ENCODE measurements at places on chromosomes 6 and 20.

- no peak for DNase-seq
Measured at GRCh38 chr6:108904741-108905140, 56.5 kb downstream of the ARMC2 start.

DNA sequence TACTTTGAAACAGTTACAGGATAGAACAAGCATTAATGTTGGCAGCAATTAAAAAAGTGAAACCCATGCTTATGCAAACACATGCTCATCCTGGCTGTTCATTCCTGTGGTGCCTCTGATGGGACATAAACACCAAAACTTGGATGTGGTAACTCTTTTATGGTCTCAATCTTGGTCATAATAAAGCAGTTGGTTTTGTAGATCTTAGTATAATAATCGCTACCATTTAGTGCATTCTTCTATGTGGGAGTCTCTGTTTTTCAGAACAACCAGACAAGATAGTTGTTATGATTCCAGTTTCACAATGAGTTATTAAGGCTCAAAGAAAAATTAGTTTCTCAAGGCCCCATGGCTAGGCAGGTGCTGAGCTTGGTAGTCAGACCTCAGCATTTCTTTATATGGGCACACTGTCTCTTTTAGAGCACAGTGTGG, 184.0 kb downstream of the UTRN start:
- no peak for DNase-seq

- DNase-seq: no peak
Measured at GRCh38 chr6:113719545-113719944, 137.6 kb upstream of the MARCKS start.

DNA sequence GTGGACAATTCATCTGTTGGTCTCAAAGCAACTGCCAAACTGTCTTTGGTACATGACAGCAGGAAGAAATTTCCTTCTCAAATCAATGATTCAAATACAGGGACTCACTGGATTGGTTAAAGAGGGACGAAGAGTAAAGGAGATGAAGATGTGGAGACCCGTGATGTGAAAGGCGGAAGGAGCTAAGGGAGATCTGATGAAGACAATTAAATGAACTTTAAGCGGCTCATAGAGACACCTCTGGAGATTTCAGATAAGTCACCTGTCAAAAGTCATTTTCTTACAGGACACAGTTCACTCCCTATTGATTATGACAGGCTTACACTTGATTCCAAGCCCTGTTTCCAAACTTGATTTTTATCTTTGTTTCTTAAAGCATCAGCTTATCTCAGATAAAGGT, 466.3 kb downstream of the DOK5 start:
- DNase-seq: no peak

DNA sequence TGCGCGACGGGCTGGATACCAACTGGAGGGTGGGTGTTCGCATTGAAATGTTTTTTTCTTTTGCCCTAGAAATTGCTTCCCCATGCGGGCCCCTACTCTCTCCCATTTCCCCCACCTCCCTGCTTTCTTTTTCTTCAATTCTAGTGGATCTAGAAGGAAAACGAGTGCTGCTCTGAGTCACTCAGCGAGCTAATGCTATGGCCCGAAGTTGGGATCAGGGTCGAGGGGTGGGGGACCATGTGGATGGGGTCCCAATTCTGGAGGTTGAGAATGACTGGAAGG, 71.5 kb downstream of the SOX4 start:
- DNase-seq: no peak

GRCh38 chr6:108801366-108801765, 46.9 kb upstream of the ARMC2 start:
- no peak for DNase-seq

GRCh38 chr6:15510536-15511247, 152.1 kb downstream of the DTNBP1 start:
- no peak for DNase-seq

GRCh38 chr20:36548006-36548315, 6.6 kb downstream of the MYL9 start:
- no peak for DNase-seq

DNA sequence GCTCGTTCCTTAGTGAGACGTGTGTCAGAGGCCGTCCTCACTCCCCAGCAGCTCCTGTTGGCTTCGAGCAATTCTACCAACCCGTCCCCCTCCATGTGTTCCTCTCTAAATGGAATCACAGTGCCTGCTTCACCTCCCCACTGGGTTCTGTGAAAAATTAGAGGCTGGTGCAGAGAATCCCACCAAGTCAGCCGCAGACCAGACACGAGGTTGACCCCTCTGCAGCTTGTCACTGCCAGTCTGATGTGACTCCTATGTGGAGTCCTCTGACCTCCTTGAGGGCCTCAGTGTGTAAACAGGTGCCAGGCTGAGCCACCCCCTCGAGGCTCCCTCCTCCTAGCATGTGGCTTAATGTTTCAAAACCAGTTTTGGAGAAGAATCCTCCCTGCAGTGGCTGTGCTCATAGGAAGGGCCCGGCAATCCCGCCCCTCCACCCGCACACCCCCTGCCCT, 12.6 kb upstream of the IRF4 start:
- no peak for DNase-seq

DNA sequence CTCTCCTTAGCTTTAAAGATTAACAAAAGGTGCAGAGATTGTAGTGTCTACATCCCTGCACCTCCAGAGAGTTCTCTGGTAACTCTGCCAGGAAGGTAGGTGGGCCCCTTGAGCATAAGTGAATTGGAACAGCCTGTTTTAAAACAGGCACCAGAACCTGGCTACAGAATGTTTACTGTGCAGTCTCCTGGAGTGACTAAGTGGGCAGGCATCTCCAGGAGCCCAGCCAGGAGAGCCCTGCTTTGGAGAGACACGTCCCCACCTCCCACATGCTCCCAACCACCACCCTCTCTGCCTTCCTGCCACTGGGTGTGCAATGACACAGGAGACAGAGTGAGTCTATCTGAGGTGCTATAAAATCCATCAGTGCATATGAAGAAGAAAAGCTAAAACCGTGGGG, 110.3 kb upstream of the EYA4 start:
- no peak for DNase-seq

- DNase-seq: no peak
Measured at GRCh38 chr6:46174904-46175303, 4.1 kb upstream of the ENPP5 start.
